ENCODE measurements at places on chromosomes 1 and 21.
A peak's percentile ranks its signal among the peaks of the same experiment; 100 is the strongest.

- no peak for DNase-seq
Observed at GRCh38 chr1:230899841-230900251, 31.5 kb upstream of the C1orf198 start.

- no peak for DNase-seq
Observed at GRCh38 chr1:200869376-200869752, 3.4 kb upstream of the GPR25 start.

GRCh38 chr1:196105901-196106300 lies 502.3 kb downstream of the KCNT2 start:
- DNase-seq: no peak

GRCh38 chr1:40774266-40774998 lies 9.2 kb upstream of the KCNQ4 start:
- peak; percentile 65 for DNase-seq

- DNase-seq: no peak
Observed at GRCh38 chr1:115107516-115108260, 18.4 kb upstream of the TSPAN2 start.

DNA sequence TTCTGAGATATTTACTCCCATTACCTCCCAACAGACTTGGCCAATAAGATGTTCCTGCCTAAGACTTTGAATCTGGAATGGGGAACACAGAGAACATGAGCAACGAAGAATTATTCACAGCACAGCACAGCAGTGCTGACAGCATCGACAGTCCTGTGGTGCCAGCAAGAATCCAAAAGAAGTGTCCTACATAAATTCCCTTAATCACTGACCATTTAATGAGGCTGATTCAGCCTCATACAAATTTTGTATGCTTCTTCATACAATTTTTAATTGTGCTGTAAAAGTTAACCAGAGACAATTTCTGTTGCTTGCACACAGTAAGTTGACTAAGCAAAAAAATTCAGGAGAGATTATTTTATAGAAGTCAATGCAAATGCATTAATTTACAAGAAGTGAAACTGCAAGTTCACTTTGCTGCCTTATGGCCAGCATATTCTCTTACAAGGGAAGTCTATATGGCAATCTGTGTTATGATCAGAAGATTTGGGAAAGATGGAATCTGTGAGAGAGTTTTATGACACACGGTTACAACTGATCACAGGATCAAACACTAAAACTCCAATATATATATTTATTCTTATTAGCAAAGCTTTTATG lies 855.9 kb downstream of the LTN1 start:
- no peak for DNase-seq

DNA sequence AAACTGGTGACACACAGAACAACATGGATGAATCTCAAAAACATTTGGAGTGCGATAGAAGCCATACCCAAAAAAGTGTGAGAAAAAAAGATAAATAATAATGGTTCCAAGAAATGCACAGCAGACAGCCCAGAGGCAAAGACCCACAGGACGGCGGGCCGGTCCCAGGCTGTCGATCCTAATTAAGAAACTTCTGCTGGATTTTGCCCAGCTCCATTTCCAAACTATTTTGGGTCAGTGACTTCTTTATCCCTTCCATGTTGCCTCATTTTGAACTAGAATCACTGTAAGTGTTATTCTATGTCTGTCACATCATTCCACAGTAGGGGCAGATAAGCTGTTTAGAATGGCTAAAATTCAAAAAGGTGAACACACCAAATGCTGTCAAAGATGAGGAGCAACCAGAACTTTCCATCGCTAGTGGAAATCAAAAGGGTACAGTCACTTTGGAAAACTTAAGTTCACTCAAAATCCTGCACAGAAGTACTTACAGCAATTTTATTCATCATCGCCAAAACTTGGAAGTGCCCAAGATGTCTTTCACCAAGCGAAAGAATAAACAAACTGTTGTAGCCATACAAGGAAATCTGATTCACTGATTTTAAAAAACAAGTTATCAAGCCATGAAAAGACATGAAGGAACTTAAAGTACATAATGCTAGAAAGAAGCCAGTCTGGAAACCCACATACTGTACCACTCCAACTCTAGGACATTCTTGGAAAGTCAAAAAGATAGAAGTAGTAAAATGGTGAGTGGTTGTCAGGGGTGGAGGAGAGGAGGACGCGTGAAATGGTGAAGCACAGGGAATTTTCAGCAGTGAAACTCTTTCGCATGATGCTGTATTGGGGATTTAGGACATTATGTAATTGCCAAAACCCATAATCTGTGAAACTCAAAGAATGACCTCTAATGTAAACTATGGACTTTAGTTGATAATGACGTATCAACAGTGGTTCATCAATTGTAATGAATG lies 7.5 kb downstream of the NBPF1 start:
- DNase-seq: no peak

DNA sequence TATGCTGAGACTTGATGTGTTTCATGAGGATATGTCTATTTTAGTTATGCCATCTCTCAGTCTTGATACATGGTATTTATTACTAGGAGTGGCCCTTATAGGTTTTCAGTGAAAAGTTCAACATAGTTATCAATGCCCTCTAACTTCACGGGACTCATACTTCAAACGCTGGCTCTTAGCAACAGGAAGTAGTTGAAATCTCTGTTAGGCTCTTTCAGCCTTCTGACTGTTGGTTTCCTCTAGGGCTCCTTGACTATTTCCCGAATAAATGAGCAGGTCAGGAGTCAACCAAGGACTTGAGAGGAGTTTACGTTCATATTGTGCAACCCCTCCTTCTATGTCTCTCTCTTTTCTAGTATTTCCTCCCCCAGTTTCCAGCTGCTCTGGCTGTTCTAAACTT lies 141.8 kb downstream of the RGS7 start:
- no peak for DNase-seq

DNA sequence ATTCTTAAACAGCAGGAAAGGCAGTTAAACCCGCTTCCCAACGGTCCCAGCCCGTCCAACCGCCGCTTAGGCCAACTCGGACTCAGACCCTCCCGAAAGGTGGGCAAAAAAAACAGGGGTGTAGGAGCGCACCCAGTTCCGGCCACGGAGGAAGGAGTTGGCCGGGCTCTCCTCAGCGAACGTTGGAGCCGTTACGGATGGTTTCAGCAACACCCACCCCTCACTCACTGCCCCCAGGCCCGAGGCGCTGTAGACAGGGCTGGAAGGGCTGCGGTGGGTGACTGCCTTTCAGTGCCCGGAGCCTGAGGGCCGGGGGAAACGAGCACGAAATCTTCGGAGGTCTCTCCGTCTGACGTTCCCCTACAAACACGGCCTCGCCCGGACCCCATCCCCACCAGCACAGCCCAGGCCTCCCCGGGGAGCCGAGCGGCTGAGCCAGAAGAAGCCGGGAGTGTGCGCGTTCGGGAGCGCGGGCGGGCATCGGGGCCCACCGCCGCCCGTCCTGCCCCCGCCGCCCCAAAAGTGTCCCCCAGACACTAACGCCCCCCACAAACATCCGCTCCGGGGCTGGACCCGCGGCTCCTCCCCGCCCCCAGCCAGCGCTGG lies 1.3 kb downstream of the KDM5B start:
- no peak for DNase-seq

DNA sequence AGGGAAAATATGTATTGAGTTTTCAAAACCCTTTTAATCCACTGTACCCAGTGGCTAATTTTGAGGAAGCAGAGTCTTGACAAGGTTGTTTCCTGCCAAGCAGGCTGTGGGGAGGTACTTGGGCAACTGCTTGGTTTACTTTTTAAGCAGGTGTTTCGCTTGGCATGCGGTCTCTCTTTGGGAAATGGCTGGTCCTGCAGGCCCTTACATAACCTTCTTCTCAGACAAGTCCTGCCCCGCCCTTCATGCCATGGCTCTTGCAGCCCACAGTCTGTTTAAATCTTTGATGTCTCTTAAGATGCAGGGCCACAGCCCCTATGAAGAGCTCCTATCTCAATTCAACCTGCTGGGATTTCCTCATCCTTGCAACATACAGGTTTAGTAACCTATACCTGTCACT lies 36.0 kb upstream of the ABCD3 start:
- no peak for DNase-seq

DNA sequence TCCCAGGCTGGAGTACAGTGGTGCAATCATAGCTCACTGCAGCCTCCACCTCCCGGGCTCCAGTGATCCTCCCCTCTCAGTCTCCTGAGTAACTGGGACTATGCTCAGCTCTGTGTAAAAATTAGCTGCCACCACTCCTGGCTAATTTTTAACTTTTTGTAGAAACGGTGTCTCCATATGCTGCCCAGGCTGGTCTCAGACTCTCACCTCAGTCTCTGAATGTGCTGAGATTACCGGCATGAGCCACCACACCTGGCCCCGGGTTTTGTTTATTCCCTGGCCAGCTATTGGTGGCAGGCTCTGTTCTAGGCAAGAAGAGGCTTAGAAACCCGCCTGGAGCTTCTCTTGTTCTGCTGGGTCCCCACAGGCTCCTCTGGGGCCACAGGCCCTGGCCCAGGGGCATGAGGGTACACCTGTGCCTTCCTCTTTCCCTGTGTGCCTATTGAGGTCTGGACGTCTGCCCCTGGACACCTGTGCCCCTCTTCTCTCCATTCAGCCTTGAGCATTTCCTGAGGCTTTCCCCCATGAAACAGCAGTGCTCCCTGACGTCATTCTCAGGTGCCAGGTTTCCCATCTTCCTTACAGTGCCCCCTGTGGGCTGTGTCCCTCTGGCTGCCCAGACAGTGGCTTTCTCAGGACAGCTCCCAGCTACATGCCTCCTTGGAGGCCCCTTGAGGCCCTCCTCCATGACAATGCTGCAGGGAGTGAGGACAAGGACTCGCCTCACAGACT lies 57.5 kb downstream of the PCP4 start:
- no peak for DNase-seq

GRCh38 chr21:15966231-15966630 lies 236.4 kb downstream of the USP25 start:
- no peak for DNase-seq

DNA sequence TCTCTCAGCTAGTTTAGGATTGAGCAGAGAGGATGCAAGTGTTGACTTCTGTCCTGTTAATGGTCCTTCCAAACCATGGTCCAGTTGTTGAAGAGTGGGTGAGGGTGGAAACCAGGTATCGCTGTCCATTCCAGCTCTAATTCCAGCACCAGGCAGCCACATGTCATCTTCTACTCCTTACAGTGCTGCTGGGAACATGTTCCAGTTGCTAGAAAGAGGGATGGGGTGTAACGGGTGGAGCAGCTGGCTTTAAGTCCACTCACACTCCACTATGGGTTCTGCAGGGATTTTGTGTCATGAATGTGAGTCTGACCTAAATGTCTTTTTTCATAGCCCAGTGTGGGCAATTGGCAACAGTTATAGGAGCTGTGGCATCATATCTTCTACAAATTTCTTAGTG lies 25.2 kb downstream of the NOS1AP start:
- no peak for DNase-seq

- no peak for DNase-seq
Observed at GRCh38 chr1:97805093-97805492, 115.7 kb downstream of the DPYD start.

DNA sequence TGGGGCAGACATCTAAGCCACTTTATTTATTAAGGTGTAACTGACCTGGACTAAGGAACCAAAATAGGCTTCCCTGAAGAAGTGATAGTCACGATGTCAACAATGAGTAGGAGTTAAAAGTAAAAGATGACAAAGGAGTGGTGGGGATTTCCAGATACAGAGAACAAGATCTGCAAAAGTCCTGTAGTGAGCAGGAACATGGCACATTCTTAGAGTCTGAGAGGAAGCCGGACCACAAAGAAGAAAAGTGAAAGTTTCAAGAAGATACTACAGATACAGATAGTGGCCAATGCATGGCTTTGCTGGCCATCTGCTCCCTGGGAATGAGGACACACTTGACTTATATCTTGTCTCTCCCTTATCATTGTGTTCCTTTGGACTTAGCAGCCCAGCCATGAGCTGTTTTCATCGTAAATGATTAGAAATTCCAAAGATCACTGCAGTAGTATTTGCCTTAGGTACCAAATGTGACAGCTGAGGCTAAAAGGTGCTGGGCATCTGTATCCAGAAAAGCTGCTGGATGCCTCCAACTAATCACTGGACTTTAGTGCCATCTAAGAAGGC lies 302.4 kb upstream of the NR5A2 start:
- DNase-seq: no peak

GRCh38 chr1:238677567-238677966 lies 708.8 kb upstream of the CHRM3 start:
- no peak for DNase-seq

GRCh38 chr21:46552274-46552673 lies 52.6 kb downstream of the S100B start:
- no peak for DNase-seq

- no peak for DNase-seq
Observed at GRCh38 chr1:241749945-241750695, 97.9 kb upstream of the EXO1 start.

DNA sequence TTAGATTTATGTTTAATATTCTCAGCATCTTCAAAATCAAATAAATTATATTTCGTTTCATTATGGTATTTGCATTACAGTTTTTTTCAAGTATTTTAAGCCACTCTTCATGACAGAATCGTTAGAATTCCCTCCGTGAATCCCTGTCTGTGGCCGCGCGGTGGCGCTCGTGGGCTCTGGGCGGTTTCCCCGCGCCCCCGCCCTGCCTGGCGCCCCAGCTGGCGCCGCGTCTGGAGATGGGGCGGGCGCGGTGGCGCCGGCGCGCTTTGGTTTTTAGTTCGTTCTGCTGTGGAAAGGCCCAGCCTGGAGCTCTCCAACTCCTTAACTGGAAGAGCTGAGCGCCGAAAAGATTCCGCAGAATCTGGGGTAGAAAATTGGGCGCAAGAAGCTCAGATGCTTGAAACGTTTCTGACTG lies 25.7 kb downstream of the PRMT2 start:
- peak; percentile 53 for DNase-seq

GRCh38 chr1:218874801-218875400 lies 298.8 kb upstream of the LYPLAL1 start:
- no peak for DNase-seq

- no peak for DNase-seq
Observed at GRCh38 chr1:197920067-197920396, 2.9 kb downstream of the LHX9 start.

GRCh38 chr21:33041981-33042380 lies 16.2 kb downstream of the OLIG2 start:
- DNase-seq: no peak

GRCh38 chr1:186183219-186183618 lies 191.8 kb downstream of the TPR start:
- DNase-seq: no peak

DNA sequence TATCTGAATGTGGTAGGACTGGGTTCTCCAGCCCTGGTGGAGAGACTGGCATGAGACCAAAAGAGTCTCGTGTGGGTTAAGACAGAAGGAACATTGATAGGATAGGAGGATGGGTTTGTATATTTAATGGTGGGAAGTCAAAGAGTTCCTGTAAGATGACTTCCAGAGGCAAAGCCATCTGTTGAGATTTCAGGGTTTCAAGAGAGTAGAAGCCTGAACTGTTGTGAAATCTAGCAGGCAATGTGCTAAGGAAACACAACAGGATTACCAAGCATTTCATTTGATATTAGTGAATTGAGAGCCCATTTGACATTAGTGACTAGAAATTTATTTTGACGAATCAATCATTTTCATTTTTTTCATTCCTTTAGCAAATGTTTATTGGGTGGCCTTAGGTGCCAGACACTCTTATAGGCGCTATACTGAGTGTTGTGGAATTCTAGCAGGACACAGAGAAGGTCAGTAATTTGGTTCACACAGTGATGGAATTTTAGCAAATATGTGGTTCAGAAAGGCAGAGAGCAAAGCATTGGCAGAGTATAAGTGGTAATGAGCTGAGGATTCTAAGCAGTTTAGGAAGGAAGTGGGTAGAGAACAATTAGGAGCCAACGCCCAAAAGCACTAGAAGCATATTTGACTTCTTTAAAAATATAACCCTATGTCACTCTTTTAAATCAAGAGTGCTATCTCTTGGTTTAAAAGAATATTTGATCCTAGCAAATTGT lies 149.3 kb downstream of the AK5 start:
- DNase-seq: no peak

- no peak for DNase-seq
Observed at GRCh38 chr1:186155594-186155993, 219.5 kb downstream of the TPR start.

- no peak for DNase-seq
Observed at GRCh38 chr1:32066489-32066873, 6.3 kb upstream of the TMEM39B start.

All from activated T-cell treated with anti-CD3 and anti-CD28 coated beads, Interleukin-2, amount 50 U/mL, for 4 hours (primary cell).